Testis (tissue), 5 donors: ENCODE measurements at places on chromosomes 6 and 20. TPM values are rescaled to one million over a fixed set of nuclear protein-coding genes. Genes with fewer than 3 reads are reported as not detected.

DNA sequence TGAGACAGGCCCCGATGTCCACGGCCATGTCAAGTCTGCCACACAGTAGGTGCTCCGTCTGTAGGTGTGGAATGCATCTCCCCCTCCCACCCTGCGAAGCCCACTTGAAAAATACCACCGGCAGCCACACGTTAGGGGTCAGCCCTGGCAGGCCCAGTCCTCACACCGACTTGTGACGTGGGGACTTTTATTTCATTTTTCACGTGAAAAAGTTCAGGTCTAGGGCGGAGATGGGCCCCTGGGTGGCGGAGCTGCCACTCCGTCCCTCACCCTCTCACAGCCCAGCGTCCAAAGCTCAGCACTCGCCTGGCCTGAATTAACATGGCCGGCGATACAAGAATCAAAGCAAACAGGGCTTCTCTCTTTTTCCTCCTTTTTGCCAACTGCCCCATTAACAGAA, 3.8 kb upstream of the TUBB1 start:
- DNase-seq: no peak
- H3K27me3 ChIP-seq: no peaks in the 10 kb centered on the region
- peaks cover 21% of the 10 kb centered on the region for H3K4me1 ChIP-seq
- no peak overlapping the region for H3K4me3 ChIP-seq
- no peaks in the 10 kb centered on the region for H3K36me3 ChIP-seq

DNA sequence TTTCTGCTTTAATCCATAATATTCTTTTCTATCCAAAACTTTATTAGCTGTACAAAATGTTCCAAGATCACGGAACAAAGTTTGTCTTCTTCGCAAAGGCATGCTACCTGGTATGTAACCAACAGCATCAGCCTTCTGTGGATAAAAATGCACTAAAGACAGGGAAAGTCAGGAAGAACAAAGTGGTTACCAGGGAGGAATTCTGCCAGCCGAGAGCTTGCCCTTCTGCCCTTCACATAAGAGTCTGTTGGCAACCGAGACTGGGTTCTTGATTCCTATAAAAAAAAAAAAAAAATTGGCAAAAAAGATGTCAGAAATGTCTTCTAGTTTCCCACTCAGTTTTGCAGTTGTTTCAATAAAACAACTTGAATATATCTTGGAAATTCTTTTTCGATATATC, 58.0 kb downstream of the TASP1 start:
- no peak overlapping the region for H3K4me3 ChIP-seq
- no peaks in the 10 kb centered on the region for H3K36me3 ChIP-seq
- DNase-seq: no peak
- H3K4me1 ChIP-seq: no peaks in the 10 kb centered on the region

- H3K27ac ChIP-seq: no peak overlapping the region
- H3K4me3 ChIP-seq: no peak overlapping the region
- no peak for DNase-seq
- peaks cover 9% of the 10 kb centered on the region for H3K4me1 ChIP-seq
- no peaks in the 10 kb centered on the region for H3K36me3 ChIP-seq
These were observed 57.4 kb upstream of the FOXC1 start for GRCh38 chr6:1552296-1552761.

- no peak overlapping the region for H3K4me3 ChIP-seq
- no peak overlapping the region for H3K27ac ChIP-seq
- H3K4me1 ChIP-seq: peaks cover 6% of the 10 kb centered on the region
- no peaks in the 10 kb centered on the region for H3K36me3 ChIP-seq
- no peaks in the 10 kb centered on the region for H3K27me3 ChIP-seq
These were observed 7.2 kb downstream of the HLA-DMB start for GRCh38 chr6:32933661-32934085.

DNA sequence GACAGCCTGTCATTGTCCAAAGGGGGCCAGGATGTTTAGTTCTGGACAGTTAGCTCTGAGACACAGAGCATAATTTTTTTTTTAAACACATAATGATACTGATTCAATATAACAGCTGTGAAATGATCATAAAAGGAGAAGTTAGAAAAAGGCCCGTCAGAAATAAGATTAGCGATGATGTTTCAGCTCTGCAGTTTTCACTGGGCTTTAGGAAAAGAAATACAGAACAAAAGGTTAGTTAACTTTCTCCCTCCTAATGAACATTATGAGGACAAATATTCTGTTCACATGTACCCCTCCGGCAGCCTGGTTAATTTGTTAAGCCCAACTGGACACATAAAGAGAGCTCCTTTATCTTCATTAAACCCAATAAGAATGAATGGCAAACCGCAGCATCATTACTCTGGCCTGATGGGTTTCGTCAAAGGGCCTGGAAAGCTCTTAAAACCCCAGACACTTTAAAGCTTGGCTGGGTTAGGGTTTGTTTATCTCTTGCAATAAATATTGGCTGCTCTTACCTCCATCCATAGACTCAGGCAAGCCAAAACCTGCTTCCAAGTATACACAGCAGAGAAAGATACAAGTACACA, 394.6 kb downstream of the KIF16B start:
- no peak overlapping the region for H3K27ac ChIP-seq
- H3K36me3 ChIP-seq: no peaks in the 10 kb centered on the region
- no peaks in the 10 kb centered on the region for H3K4me1 ChIP-seq
- H3K27me3 ChIP-seq: no peaks in the 10 kb centered on the region
- H3K4me3 ChIP-seq: no peak overlapping the region
- DNase-seq: no peak

DNA sequence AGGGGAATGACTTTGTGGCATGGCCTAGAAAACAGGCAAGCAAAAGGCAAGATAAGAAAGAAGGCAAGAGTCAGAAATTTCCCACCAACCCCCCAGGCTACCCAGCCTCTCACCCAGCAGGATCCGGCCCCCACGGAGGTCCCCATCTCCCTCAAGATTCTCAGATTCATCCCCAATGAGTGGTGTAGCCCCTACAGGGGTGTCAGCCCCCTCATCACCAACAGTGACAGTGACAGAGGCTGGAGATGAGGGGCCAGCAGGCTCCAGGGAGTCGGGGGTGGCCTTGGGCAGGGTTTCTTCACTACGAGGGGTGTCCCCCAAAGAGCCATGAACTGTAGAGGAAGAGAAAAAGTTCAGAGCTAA, 1.0 kb downstream of the EHMT2 start:
- no peak overlapping the region for H3K4me3 ChIP-seq
- H3K4me1 ChIP-seq: peaks cover 36% of the 10 kb centered on the region
- H3K27me3 ChIP-seq: no peaks in the 10 kb centered on the region
- DNase-seq: no peak
- no peaks in the 10 kb centered on the region for H3K36me3 ChIP-seq

- DNase-seq: no peak
- H3K36me3 ChIP-seq: no peaks in the 10 kb centered on the region
- no peaks in the 10 kb centered on the region for H3K4me1 ChIP-seq
- H3K4me3 ChIP-seq: no peak overlapping the region
These were observed 416.1 kb downstream of the TBC1D32 start for GRCh38 chr6:120918137-120918536.

The GPR6 gene
- total RNA-seq: not detected
